ENCODE measurements at places on chromosomes 12 and 14. TPM values are rescaled to one million over a fixed set of nuclear protein-coding genes. Genes with fewer than 3 reads are reported as not detected.

The RFX4 gene
- total RNA-seq, result not detected

The KIF26A gene
- 3.0 TPM for total RNA-seq

The LRRC10 gene
- total RNA-seq, result not detected

The KRT75 gene
- 0.07 TPM for total RNA-seq

The NOVA1 gene
- 4.7 TPM for total RNA-seq

The RTL1 gene
- total RNA-seq, result 0.15 TPM

The DHRS4 gene
- 43.6 TPM for total RNA-seq

The GNB3 gene
- total RNA-seq, result 1.5 TPM

The FGF23 gene
- total RNA-seq, result not detected

The IKZF4 gene
- 2.0 TPM for total RNA-seq

The SAV1 gene
- 32.1 TPM for total RNA-seq

The KRT83 gene
- 6.0 TPM for total RNA-seq

The MYH6 gene
- total RNA-seq, result 0.08 TPM

The TAS2R20 gene
- 0.10 TPM for total RNA-seq

The SMOC1 gene
- 17.4 TPM for total RNA-seq

The PROX2 gene
- not detected for total RNA-seq

The CMKLR1 gene
- not detected for total RNA-seq

The DNAI7 gene
- total RNA-seq, result 0.23 TPM

The C12orf56 gene
- total RNA-seq, result not detected

The PTPN21 gene
- 9.0 TPM for total RNA-seq

The LMNTD1 gene
- total RNA-seq, result not detected

The WASHC3 gene
- 29.3 TPM for total RNA-seq

The NUDT4 gene
- 31.8 TPM for total RNA-seq

The PZP gene
- total RNA-seq, result not detected

The ABCD2 gene
- not detected for total RNA-seq

The PLEK2 gene
- 21.8 TPM for total RNA-seq

The TPH2 gene
- total RNA-seq, result not detected

The CACNA2D4 gene
- not detected for total RNA-seq

The KLRC2 gene
- total RNA-seq, result 1.9 TPM

The GPR132 gene
- 0.63 TPM for total RNA-seq

The SLC7A7 gene
- total RNA-seq, result 28.4 TPM

The HNF1A gene
- total RNA-seq, result 4.0 TPM

The SERPINA4 gene
- not detected for total RNA-seq

The CBLN3 gene
- 0.77 TPM for total RNA-seq

The TCP11L2 gene
- total RNA-seq, result 1.7 TPM

The HOXC5 gene
- 0.82 TPM for total RNA-seq
